CD4-positive, alpha-beta T cell (primary cell): ENCODE measurements at places on chromosomes 5 and 9.

DNA sequence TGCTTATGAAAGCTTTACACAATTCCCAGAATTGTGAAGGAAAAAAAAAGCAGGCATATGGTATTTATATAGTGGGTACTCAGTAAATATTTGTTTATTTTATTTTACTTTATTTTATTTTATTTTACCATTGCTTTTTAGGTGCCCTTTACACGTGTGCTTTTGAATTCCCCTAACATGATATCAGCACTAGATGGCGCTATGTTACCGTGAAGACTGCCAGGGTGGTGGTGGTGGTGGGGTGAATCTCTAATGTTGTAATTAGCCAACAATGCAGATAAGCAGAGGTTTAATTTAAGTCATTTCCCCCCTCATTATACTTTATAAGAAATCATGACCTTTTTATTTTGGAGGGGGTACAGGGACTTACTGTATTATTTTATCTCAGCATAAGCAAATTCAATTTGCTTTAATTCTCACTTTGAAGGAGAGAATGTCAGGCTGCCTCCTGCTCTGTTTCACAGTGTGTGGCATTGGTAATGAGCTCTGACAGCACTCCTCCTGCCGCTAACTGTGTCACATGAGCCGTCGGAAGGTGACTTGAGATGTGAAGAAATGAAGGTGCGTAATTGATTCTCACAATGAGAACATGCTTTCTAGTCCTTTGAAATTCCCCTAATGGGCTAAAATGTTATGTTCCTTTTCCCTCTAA is 165.6 kb downstream of the YTHDC2 start:
- no peak for DNase-seq

DNA sequence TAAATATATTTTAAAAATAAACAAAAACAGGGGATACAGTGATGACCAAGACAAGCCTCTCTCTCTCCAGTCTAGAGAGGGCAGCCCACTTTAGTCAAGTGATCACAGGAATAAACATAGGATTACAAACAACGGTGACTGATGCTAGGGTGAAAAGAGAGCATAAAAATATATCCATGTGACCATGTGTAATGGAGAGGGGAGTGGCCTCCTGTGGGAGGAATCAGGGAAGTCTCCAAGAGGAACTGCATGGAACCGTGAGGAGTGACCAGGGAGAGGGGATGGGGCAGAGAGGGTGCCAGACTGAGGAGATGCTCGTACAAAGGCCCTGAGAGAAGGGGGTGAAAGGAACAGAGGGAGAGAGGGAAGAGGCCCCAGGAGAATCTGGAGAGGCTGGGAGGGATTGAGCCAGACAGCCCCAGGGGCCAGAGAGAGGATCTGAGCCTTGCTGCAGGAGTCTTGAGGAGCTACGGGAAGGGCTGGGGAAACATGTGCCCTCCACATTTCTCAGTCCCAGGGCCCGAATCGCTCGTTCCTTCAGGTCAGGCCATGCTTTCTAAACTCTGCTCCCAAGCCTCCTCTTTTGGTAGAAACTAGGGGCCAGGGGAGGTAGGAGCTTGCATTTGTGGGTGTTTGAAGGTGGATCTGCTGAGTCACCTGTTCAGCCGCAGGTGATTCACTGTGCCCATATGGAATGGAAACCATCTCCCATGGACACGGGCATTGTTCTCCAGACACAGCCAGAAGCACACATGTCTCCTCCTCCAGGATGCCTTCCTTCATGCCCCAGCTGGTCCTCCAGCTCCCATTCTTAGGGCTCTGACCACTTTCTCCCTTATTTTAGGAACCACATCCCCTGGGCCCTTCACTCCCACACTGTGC is 63.8 kb downstream of the PAX5 start:
- DNase-seq: no peak

DNA sequence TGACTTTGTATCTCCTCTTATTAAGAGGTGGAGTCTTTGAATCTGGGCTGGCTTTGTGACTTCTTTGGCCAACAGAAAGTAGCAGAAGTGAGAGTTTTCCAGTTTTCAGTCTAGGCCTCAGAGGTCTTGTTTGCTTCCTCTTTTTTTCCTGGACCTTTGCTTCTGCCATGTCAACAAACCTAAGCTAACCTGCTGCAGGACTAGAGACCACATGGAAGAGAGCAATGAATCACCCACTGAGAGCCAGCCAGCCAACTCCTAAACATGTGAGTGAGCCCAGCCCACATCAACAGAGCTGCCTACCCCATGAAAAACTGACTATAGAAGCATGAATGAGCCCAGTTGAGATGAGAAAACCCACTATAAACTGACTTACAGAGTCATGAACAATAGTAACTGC is 29.9 kb downstream of the MRPL22 start:
- no peak for DNase-seq

GRCh38 chr5:135207866-135208265 is 173.8 kb upstream of the PITX1 start:
- DNase-seq: no peak

DNA sequence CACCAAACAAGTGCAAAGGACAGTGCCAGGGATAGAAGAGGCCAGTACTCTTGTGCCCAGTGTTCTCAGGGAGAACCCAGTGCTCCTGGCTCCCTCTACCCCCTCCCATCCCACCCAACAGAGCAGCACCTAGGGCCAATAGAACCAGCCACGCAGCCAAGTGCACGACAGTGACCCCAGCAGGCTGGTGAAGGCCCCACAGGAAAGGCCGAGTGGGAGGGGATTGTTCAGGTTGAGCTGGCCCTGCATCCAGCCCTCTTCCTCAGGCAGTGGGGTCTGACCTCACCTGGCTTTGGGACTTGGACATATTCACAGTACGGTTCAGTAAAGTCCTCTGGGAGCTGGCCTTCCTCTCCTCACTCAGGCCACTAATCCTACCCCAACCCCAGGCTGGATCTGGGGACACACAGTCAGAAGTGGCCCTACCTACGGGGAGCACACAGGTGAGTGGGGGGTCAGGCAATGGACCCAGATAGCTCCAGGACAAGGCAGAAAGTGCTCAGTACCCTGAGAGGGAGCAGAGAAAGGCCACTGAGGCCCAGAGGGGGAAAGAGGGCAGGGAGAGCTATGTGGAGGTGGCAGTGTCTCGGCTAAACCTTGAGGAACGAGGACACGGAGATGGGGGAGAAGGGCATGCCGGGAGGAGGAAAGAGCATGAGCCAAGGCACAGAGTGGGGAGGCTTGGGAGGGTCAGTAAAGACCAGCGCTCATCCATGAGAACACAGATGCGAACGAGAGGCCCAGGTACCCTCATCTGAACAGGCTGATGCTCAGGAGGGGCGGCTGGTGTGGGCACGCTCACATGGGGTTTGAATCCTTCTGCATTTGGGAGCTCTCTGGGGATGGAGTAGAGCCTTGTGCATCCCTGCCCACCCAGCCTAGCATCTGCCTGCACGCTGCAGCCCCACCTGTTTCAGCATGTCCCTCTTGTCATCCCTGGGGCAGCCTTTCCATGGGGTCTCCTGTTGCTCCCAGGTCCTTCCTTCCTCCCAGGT is 25.6 kb downstream of the POLR1E start:
- no peak for DNase-seq

DNA sequence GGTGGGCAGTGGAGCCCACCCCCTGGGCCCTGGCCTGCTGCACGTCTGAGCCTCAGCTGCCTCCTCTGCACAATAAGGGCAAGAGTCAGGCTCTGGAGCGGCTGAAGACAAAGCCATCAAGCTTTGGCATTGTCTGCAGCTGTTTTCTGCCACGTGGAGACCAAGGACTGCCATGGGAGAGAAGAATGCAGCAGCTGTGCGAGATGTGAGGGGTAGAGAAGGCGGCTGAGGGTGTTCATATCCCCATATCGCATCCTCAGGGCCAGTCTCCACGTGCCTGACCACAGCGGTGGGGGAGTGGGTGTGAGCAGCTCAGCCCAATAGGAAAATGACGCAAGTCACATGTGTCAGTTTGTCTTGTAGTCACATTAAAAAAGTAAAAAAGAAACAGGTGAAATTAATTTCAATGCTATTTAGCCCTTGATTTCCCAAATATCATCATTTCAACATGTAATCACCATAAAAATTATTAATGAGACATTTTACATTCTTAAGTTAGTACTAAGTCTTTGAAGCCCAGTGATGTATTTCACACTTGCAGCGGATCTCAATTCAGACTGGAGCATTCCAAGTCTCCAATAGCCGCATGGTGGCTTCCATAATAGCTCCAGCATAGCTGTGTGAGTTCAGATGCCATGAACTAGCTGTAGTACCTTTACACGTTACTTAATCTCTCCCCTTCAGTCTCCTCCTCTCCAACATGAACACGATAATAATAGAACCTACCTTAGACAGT is 6.6 kb downstream of the C1QTNF2 start:
- no peak for DNase-seq

DNA sequence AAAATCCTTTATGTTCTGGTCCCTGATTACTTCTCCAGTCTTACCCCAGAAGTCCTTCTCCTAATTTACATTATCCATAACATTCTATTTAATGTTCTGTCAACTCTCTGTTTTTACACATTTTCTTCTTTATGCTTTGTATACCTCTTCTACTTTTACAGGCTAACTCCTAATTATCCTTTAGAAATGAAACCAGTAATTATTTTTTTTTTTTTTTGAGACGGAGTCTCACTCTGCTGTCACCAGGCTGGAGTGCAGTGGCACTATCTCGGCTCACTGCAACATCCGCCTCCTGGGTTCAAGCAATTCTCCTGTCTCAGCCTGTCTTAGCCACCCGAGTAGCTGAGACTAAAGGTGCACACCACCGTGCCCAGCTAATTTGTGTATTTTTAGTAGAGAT is 9.0 kb downstream of the CENPK start:
- DNase-seq: no peak

DNA sequence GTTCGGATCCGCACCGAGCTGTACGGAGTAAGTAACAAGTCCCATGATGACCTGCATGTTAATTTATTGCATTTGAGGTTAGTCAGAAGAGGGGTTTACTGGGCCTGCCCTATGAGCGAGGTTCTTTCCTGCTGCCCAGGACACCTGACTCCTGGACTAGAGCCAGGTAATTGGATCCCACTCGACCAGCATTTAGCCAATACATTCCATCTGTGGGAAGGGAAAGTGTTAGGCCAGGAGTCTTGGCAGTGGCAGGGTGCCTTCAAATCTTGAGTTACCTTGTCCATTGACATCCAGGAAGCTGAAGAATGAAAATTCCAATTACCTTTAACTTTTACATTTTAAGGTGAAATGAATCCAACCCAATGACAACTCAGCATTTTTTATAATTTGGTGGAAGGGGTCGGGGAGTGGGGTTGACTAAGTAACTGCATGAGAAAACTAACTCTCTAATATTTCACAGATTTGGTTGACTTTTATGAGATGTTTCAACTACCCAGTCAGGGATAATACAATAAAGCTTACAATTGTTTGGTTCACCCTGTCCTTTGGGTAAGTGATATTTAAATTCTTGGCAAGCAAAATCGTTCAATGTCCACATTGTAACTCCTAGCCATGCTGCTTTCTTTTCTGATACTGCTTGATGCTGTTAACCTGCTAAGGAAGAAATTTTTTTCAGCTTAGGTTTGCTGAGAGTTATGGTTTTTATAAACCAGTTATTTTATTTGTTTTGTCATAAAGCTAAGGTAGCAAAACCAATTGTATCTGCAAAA is 111.6 kb upstream of the IQGAP2 start:
- no peak for DNase-seq
